ENCODE measurements at places on chromosomes 2 and 18.

- DNase-seq: no peak
Observed at GRCh38 chr2:216583147-216583546, 50.1 kb upstream of the IGFBP2 start.

- DNase-seq: no peak
Observed at GRCh38 chr18:13067124-13067523, 76.0 kb downstream of the CEP192 start.

DNA sequence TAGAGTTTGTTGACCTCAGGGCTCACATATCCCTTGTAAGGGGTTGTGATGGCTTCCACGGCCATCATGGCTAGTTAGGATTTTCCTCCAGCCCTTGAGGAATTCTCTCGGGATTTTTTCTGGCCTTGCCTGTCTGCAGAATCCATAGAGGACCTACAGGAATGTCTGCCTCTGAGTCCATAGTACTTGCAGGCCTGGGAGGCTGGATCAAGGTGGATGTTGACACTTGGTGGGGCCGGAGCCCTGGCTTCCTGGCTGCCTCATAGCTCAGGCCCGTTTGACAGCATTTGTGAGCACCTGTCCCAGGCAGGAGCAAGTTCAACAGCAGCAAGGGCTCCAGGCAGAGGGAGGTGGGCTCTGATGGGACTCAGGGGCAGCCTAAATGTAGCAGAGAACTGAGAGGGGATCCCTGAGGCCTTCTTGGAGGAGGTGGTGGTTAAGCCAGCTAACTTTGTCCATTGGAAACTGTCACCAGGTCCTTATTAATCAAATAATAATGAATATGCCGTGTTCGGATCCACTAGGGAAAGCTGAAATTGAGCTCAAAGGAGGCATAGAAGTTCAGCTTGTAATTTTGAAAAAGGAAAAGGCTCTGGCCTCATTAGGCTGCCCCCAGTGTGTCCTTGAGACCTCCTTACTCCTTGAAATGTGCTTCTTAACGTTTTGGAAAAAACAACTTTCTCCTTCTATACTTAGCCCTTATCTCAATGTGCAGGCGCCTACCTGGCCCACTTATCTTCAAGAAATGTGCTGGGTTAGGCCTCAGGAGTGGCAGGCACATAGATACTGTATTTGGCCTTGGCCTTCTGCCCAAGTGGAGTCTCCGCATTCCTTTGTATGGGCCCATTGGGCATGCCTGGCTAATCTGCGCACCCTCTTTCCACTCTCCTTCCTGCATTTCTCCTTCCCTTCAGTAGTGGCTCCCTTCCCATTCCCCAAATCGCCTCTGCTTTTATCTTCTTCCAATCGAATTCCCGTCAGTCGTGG lies 66.9 kb downstream of the HPCAL1 start:
- no peak for DNase-seq

- no peak for DNase-seq
Observed at GRCh38 chr2:113886479-113887008, 3.3 kb upstream of the ACTR3 start.

- DNase-seq: no peak
Observed at GRCh38 chr2:237980751-237981150, 13.9 kb downstream of the UBE2F start.

DNA sequence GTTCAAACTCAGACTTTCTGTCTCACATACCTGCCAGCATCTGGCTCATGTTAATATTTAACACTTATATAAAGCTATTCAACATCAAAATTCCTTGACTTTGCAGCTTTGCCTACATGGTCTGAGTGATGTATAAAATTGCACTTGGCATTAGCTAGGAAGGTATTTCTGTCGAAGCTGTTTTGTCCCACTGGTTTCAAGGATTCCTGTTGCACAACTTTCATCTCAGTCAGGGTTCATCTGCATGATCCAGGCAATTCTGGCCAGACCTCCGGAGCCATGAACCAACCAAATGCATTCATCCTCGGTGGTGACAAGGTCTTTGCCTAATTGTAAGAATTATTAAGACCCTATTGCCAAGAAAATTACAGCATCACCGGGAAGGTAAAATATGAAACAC lies 185.4 kb downstream of the ZEB2 start:
- DNase-seq: no peak

DNA sequence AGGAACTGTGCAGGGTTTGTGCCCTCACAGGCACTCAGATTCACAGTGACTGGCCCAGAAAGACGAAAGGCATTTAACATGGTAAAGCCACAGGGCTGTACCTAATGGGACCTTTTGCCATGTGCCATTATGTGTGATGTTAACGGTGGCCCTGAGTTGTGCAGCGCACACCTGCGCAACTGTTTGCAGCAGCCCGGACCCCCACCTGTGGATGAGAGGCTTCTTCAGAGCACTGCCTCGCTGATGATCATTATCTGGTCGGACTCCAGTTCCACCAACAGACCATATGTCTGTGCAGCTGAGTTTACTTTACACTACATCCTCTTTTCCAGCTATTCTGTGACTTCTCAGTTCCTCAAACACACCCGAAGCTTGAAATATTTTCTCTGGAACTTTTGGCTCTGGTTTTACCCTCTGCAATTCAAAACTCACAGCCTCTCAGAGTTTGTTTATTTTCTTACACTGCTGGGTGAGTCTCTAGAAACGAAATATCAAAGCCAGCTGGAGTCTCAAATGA lies 35.6 kb upstream of the UBE2F start:
- no peak for DNase-seq

GRCh38 chr2:226983895-226984749 lies 148.3 kb downstream of the RHBDD1 start:
- no peak for DNase-seq

- no peak for DNase-seq
Observed at GRCh38 chr18:35141077-35141476, 99.8 kb upstream of the ZNF397 start.

GRCh38 chr2:15965564-15966019 lies 25.2 kb downstream of the MYCN start:
- no peak for DNase-seq

DNA sequence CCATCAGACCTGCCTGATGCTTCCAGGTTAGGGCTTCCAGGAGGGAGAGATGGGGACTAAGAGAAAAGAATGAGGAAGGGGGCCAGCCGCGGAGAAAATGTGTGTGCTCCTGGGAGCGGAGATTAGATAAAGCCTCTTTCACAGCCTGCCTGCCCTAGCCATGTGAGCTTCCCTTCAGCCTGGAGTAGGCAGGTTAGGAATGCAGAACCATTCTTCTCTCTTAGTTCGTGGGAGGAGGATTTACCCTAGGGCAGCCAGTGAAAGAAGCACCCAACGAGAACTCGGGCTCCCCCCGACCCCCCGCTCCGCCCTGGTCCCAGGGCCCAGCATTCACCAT lies 36.1 kb downstream of the POMC start:
- DNase-seq: no peak

- no peak for DNase-seq
Observed at GRCh38 chr2:172885996-172886395, 150.4 kb downstream of the RAPGEF4 start.

- DNase-seq: no peak
Observed at GRCh38 chr2:11748018-11748860, 1.8 kb downstream of the LPIN1 start.

DNA sequence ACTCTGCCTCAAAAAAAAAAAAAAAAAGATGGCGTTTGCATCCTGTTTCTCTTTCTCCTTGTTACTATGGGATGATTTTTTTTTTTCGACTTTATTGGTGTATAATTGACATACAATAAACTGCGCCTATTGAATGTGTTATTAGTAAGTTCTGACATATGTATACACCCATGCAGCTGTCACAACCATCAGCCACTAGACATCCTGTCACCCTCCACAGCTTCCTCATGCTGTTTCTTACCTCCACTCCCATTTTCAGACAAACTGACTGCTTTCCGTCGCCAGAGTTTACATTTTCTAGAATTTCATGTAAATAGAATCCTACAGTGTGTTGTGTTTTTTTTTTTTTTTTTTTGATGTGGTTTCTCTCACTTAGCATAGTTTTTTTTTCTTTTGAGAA lies 27.9 kb downstream of the RRM2 start:
- DNase-seq: no peak

DNA sequence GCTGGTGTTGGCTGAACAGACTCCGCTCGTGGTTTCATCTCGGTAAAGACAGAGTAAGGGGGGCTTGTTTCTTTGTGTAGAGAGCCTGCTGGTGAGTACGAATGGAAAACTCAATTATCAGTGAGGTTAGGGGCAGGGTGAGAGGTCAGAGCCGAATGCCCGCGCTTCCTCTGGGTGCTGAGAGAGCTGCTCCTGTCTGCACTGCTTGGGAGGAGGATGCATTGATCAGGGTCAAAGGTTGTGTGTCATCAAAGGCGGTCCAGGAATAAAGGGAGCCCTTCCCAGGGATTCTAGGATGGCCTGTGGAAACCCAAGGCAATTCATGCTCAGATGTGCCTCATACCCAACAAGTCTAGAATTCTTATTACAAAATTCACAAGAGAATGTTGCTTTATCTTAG lies 143.9 kb downstream of the MYCN start:
- no peak for DNase-seq

DNA sequence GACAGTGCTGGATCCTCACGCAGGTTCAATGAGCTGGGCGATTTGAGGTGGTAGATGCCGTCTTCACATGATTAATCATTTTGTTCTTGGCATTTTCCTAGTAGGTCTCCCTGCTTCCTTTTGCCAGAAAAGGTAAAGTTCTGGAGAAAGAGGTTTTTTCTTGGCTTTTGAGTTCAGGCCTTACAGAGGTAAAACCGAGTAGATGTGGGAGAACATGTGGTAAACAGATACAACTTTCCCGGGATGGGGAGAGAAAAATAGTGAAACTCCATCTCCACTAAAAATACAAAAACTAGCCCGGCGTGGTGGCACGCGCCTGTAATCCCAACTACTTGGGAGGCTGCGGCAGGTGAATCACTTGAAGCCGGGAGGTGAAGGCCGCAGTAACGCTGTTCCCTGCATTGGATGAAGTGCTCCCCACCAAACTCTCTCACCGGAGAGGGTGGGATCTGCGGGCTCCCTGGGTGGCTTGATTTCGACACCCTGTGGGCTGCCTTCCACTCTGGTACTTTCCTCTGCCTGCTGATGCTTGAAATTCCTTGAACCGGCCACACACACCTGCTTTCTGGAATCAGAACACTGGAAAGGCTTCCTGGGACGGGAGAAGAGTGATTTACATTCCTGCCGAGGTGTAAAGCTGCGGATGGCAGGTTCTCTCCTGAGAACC lies 88.8 kb downstream of the ACTR3 start:
- DNase-seq: no peak

DNA sequence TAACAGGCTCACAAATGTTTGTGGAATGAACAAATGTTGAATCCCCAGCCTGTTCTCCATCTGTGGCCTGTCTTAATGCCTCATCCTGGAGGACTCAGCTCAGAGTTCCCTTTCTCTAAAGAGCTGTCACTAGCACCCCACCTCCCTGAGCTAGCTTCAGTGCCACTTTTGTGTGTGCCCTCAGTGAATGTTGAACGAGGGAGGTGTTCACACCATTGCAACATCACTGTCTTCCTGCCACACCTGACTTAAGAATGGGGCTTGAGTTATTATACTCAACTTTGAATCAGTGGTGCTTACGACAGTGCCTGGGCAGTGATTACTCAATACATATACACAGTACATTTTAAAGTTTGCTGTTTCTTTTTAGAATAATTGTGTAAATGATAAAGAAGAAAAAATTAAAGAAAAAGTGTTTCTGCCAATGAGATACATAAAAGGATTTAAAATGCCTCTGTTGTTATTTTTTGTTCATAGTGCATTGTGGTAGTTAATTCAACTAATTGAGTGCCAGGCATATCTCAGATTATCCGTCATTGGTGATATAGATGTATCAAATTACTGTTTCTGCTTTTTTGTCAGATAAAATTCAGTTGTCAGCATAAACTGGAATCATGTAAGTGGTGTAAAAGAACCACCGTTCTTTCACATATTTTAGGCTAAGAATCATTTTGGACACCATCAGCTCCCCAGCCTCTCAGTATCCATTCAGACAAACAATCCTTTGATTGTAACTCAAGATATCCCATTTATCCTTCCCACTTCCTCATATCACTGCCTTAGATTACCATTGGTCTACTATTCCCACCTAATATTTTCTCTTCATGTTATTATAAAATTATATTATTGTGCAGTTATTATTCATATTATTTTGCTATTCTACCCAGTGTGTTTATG lies 304.7 kb downstream of the PTPRM start:
- DNase-seq: no peak

GRCh38 chr2:23777826-23778225 lies 149.1 kb downstream of the ATAD2B start:
- no peak for DNase-seq

DNA sequence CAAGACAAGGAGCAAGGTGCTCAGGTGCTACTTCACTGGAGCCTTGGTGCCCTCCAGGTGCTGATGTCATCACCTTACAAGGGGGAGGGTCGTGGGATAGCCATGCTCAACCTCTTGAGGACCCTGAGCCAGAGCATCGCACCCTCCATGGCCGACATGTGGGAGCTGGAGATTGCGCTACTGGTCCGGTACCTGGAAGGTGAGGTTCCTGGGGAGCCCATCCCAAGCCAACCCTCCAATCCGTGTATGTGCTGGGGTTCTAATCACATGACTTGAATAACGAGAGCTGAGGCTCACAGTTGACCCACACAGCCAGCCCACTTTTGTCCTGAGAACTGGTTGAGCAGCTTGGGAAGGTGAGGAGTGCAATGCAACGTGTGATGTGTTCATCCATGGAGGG lies 25.9 kb downstream of the MROH2A start:
- DNase-seq: no peak

DNA sequence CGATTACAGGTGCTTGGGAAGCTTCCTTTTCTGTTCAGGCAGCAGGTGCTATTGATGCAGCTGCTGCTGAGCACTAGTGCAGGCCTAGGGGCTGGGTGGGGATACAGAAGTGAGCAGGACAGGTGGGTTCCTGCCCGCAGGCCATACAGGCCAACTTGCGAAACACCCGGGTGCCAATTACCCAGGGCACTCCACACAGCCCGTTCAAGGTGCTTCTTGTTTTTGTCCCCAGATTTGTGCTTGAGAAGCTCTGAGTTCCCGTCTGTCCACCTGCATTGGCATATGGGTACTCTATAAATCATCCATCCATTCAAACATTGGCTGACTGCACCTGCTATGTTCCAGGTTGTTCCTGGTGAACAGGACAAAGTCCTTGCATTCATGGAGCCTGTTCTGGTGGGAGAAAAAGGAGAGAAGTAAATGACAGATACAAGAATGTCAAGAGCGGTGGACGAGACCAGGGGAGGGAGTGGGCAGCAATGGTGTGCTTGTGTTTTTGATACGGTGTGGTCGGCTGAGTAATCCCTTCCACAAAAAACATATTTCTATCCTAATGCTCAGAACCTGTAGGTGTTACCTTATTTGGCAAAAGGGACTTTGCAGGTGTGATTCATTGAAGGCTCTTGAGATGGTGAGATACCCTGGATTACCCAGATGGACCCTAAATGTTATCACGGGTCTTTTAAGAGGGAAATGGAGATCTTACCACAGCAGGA lies 31.4 kb downstream of the SH3BP4 start:
- no peak for DNase-seq

DNA sequence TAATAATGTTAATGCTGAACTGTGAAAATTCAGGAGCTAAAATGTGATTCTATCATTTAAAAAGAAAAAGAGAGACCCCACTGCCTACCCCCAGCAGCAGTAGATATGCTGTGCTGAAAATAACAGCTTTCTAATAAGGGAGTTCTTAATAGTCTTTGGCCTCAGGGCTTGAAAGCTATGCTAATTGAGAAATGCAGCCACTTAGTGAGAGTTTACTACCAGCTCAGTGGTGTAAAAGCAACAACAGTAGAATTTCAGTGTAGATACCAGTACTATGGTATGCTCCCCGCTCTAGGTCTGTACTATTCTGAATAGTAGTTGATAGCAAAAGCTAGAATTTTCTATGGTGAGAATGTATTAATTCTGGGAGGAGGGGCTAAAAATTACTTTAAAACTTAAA lies 303.1 kb upstream of the VWC2L start:
- no peak for DNase-seq

GRCh38 chr2:135586148-135586547 lies 54.9 kb downstream of the R3HDM1 start:
- no peak for DNase-seq
